ENCODE measurements at places on chromosomes 16 and 17.

DNA sequence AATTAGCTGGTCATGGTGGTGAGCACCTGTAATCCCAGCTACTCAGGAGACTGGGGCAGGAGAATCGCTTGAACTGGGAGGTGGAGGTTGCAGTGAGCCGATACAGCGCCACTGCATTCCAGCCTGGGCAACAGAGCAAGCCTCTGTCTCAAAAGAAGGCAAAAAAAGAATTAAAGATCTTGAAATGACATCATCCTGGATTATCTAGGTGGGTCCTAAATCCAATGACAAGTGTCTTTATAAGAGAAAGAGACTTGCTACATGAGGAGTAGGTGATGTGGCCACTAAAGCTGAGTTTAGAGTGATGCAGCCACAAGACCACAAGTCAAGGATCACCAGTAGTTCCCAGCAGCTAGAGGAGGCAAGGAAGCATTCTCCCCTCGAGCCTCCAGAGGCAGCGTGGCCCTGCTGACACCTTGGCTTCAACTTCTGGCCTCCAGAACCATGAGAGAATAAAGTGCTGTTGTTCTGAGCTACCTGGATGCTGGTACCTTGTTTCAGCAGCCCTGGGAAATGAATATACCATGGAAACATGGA lies 15.8 kb downstream of the CIITA start:
- peak; percentile 27 for DNase-seq

DNA sequence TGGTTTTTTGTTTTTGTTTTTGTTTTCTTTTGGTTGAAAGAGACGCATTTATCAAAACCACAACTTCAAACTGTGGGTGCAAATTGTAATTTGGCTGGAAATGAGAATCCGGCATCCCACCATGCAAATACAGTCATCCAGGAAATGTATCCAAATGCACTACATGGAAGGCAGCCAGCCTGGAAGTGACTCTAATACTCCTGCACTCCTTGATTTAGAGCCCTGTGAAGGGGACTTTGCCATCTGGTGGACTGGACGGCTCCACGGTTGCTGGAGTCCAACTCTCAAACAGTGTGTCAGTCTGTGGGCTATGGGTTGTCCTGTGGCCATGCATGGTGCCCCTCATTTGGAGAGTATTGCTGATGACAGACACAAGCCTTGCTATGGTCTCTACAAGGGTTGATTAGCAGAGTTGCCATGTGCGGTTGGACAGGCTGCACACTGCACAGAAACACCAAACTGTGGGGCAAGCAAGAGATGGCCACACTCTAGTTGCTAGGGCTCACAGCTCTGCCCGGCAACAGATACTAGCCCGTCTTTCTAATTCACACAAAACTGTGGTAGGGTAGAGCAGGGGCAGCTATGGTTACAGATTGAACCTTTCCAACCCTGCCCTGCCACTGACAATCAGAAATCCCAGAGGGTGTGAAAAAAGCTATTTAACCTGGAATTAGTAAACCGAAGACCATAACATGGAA lies 62.4 kb downstream of the VAT1L start:
- DNase-seq, result no peak

- no peak for DNase-seq
Measured at GRCh38 chr16:64305663-64306062, 816.2 kb downstream of the CDH11 start.

GRCh38 chr17:38875477-38876075 lies 5.7 kb downstream of the LASP1 start:
- no peak for DNase-seq

DNA sequence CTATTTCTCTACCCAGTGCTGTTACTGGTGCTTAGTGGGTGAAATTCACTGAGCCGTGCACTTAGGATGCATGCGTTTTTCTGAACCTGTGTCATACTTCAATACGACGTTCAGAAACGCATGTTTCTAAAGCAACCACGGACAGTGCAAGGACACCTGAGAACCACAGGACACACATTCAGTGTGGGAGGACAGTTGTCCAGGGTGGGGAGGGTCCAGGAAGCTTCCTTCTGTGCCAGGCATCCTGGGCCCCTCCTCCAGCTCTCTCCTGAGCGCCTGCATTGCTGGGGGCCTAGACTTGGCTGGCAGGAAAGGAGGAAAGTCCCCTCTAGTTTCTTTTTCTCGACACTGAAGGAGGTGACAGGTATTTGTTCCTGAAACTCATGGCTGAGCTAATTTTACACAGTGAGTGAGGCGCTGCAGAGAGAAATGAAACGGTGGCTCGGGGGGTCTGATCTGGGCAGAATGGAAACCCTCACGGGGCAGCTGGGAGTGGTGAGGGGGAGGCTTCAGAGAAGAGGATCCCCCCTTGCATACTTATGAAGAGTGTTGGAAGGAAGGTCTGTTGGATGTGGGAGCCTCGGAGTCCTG lies 89.9 kb downstream of the IRF8 start:
- DNase-seq, result no peak

GRCh38 chr16:50365791-50366575 lies 2.8 kb downstream of the BRD7 start:
- peak; percentile 56 for DNase-seq

DNA sequence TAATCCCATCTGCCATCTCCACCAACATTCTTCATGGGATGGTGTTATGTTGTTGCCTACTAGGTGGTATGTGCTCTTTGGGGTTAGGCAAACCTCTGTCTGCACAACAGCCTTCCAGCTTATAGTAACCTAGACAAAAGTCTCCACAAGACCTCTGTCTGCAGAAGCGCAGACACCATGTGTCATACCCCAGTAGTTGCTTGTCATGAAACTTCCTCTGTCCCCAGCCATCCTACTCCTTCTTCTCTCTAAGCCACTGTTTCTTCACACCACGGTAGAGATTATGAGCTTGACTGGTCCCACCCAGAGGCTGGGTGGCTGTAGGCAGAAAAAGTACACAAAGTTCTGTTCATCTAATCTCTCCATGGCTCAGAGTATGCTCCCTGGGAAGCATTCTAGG lies 100.3 kb downstream of the MAF start:
- DNase-seq, result no peak

- no peak for DNase-seq
Measured at GRCh38 chr16:19316846-19317245, 31.3 kb downstream of the CLEC19A start.

Data from KBM-7 (cell line).